ENCODE measurements at places on chromosomes 16 and 17.
A peak's percentile ranks its signal among the peaks of the same experiment; 100 is the strongest.

DNA sequence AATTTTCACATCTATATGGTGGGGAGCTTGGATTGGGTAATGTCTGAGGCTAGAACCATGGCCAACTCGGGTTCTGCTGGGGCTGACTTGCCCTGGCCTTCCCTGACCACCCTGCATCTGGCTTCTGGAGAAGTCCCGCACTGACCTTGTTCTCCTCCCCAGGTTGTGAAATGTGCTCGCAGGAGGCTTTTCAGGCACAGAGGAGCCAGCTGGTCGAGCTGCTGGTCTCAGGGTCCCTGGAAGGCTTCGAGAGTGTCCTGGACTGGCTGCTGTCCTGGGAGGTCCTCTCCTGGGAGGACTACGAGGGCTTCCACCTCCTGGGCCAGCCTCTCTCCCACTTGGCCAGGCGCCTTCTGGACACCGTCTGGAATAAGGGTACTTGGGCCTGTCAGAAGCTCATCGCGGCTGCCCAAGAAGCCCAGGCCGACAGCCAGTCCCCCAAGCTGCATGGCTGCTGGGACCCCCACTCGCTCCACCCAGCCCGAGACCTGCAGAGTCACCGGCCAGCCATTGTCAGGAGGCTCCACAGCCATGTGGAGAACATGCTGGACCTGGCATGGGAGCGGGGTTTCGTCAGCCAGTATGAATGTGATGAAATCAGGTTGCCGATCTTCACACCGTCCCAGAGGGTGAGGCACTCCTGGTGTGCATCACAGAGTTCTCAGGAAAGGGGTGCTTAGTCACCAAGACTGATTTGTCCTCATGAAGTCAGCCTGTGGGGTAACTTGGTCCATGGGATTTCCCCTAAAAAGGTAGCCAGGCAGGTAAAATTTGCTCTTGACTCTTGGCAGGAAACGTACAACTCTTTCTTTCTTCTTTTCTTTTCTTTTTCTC lies 6.1 kb downstream of the NOD2 start:
- DNase-seq, result no peak

- no peak for DNase-seq
Observed at GRCh38 chr17:2071024-2071385, 16.1 kb downstream of the HIC1 start.

DNA sequence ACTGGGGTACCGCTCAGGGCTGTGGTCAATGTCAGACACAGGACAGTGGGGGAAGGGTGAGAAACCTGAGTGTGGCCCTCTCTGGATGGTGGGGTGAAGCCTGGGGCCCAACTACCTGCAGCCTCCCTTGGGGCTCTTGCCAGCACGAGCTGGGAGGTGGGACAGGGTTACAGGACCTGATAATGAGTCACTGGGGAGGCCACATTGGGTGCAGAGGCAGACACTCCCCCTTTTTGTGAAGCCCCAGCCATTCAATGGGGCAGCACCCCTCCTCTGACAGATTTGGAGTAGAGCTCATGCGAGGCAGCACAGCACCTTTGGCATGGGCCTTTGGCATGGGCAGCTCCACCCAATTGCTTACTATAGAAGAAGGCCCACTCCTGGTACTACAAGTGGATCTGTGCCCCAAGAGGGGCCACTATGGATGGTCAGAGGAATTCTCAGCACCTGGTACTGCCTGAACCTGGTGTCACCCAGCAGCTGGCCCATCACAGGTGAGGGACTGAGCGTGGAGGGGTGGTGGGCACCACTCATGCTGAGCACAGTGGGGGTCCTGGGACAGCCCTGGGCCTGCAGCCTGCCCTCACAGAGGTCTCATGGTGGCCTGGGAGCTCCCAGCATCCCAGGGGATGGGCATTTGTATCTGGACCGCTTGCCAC lies 45.2 kb upstream of the SMPD3 start:
- no peak for DNase-seq

DNA sequence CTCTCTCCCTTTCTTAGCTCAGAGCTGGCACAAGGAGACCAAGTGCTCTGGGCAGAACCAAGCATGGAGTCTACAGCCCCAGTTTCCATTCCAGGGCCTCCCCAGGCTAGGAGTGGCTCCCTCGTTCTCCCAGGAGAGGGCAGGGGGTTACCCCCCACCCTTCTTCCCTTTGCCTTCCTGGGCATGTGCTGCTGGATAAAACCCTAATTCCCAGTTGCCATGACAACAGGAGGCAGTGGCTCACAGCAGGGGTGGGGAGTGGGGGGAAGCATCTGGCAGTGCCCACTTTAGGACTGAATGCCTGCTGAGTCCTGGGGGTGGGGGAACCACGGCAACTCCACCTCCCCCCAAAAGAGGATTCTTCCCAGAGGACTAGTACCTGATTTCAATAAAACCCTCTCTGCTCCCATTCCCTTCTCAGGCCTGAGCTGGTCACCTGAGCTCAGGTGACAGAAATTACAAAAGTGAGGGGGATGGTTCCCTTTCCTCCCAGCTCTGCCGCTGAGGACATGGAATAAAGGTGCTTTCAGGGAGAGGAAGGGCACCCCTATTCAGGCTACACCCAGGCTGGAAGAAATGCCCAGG lies 1.8 kb downstream of the MPP2 start:
- DNase-seq, result no peak

GRCh38 chr17:49510720-49511110 lies 15.6 kb downstream of the NGFR start:
- DNase-seq, result no peak

DNA sequence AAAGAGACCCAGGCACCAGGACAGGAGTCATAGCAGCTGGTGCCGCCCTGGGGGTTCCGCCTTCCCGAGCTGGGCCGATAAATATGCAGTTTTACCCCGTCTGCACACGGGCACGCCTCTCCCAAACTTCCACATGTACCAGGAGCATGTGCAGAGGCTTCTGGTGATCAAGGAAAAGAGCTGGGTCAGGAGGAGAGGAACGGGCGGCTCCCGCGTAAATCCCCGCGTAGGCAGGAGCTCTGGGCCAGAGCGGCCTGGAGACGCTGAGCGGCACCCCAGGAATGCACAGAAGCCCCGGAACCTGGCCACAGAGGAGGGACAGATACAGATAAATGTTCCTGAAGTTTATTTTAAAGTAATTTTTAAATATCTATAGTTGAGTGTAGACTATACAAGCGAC lies 46.6 kb upstream of the METRNL start:
- DNase-seq, result no peak

- peak; percentile 84 for DNase-seq
Observed at GRCh38 chr17:8991514-8992285, 26.2 kb upstream of the PIK3R5 start.

- DNase-seq, result no peak
Observed at GRCh38 chr17:28598389-28598788, 436 bp downstream of the SPAG5 start.

GRCh38 chr16:49399594-49400364 lies 26.2 kb downstream of the C16orf78 start:
- DNase-seq, result no peak

DNA sequence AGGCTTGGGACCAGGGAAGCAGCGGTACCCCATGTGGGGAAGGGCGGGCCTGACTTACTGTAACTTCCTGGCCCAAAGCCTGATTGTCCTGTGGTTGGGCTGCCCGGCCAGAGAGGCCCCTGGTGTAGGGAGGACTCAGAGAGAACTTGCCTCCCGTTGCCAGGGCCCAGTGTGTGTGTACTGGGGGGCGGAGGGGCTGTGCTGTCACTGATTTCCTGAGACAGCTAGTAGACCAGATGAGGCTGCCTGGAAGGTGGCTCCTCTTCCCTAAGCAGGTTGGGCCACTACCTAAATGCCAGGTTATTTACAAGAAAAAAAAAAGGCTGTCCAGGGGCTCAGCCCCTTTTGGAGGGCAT lies 16.7 kb downstream of the SOCS3 start:
- DNase-seq, result no peak

DNA sequence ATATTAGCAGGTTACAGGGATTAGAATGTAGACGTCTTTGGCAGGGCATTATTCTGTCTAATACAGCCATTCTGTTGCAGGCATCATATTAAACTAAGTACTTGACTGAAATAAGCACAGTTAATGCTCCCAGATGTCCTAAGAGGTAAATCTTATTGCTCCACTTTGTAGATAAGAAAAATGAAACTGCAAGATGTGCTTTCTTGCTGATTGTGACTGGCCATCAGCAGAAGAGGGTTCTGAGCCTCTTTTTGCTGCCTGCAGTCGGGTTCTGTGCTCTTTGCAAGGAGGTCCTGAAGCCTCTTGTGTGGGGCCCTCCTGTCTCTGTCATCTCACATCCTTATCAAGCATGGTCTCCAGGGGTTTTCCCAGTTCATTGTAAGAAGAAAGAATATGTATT lies 167.1 kb downstream of the KCNJ2 start:
- DNase-seq, result no peak

GRCh38 chr16:87060034-87060986 lies 256.9 kb downstream of the C16orf95 start:
- no peak for DNase-seq

GRCh38 chr17:55155856-55156560 lies 108.8 kb upstream of the HLF start:
- DNase-seq, result no peak

- no peak for DNase-seq
Observed at GRCh38 chr16:49839017-49839825, 16.7 kb downstream of the ZNF423 start.

DNA sequence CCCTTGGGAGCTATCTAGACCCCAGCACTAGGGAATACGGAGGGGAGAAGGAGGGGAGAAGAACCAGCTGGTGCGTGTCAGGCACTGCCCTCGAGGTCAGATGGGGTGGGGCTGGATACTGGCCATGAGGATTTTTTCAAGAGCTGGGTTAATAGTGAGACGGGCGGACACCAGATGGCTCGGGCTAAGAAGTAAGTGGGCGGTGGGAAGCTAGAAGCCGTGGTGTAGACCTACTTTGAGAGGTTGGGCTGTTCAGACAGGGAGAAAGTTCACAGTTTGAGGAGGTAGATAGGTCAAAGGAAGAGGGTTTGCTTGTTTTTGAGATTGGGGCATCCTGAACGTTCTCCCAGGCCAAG lies 303.8 kb downstream of the SEC14L1 start:
- DNase-seq, result no peak

Measured in WTC11 (cell line).